ENCODE measurements at places on chromosomes 2 and 18. TPM values are rescaled to one million over a fixed set of nuclear protein-coding genes. Genes with fewer than 3 reads are reported as not detected.

Gene LYG2
- not detected for total RNA-seq

Gene SRD5A2
- total RNA-seq = not detected

Gene IGFBP5
- total RNA-seq = not detected

Gene TWIST2
- total RNA-seq = 33.9 TPM

Gene CROCC2
- not detected for total RNA-seq

Gene LOXHD1
- total RNA-seq = not detected

Gene USP37
- 19.2 TPM for total RNA-seq

Gene LHCGR
- total RNA-seq = not detected

Gene IFT172
- 18.4 TPM for total RNA-seq

Gene AGXT
- not detected for total RNA-seq

Gene MTHFD2
- 125 TPM for total RNA-seq

Gene CLHC1
- 6.6 TPM for total RNA-seq

Gene SMC6
- 52.2 TPM for total RNA-seq

Gene NDUFS1
- total RNA-seq = 178 TPM

Gene NYAP2
- total RNA-seq = not detected

Gene ATIC
- total RNA-seq = 13.1 TPM

Gene OTOS
- not detected for total RNA-seq

Gene FBXO15
- total RNA-seq = not detected

Gene GCG
- total RNA-seq = not detected

Gene GCKR
- total RNA-seq = not detected

Gene ERMN
- total RNA-seq = not detected

Gene CHRND
- not detected for total RNA-seq

Gene CHST9
- total RNA-seq = not detected

Gene IL1F10
- not detected for total RNA-seq

Measured in SJSA1 (cell line).